ENCODE measurements at places on chromosomes 2 and 18. TPM values are rescaled to one million over a fixed set of nuclear protein-coding genes. Genes with fewer than 3 reads are reported as not detected.

The SMAD7 gene
- 89.0 TPM for total RNA-seq

- H3K27ac ChIP-seq = no peak overlapping the region
- no peaks in the 10 kb centered on the region for H3K27me3 ChIP-seq
- H3K4me3 ChIP-seq = no peak overlapping the region
- peak; percentile 76 for DNase-seq
- H3K36me3 ChIP-seq = no peaks in the 10 kb centered on the region
- H3K4me1 ChIP-seq = no peaks in the 10 kb centered on the region
Observed at GRCh38 chr2:235300368-235301201, 193.3 kb upstream of the AGAP1 start.

The PHLPP1 gene
- total RNA-seq = 8.5 TPM

- no peak overlapping the region for H3K27ac ChIP-seq
- H3K4me3 ChIP-seq = no peak overlapping the region
- H3K36me3 ChIP-seq = peaks cover 4% of the 10 kb centered on the region
Observed at GRCh38 chr18:21650311-21650710, 38.2 kb downstream of the SNRPD1 start.

GRCh38 chr2:120245520-120246332 is 6.9 kb upstream of the RALB start:
- no peaks in the 10 kb centered on the region for H3K27me3 ChIP-seq
- H3K4me1 ChIP-seq = peaks cover 15% of the 10 kb centered on the region
- H3K27ac ChIP-seq = peak overlapping the region; percentile 26
- no peak for DNase-seq

GRCh38 chr2:24969784-24970183 is 2.0 kb downstream of the DNAJC27 start:
- H3K4me1 ChIP-seq = no peaks in the 10 kb centered on the region
- no peaks in the 10 kb centered on the region for H3K27me3 ChIP-seq
- no peak overlapping the region for H3K4me3 ChIP-seq
- DNase-seq = no peak
- no peak overlapping the region for H3K27ac ChIP-seq
- H3K36me3 ChIP-seq = no peaks in the 10 kb centered on the region

The ASPRV1 gene
- total RNA-seq = 1.4 TPM

The UBE2E3 gene
- 44.3 TPM for total RNA-seq

DNA sequence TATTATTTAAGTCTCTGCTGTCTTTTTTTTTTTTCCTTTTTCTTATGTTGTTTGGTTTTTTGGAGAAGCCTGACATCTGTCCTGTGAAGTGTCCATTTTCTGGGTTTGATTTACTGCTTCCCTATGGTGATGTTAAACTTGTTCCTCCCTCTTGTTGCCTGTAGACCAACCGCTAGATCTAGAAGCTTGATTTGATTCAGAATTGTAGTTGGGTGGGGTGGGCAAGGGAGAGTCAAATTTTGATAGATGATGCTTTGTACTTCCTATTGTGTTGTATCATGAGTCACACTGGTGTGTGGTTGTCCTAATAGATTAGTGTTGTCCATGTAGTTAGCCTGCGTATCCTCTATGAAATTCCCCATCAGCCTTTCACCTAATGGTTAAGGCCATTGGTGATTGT is 35.4 kb downstream of the CAB39 start:
- no peaks in the 10 kb centered on the region for H3K36me3 ChIP-seq
- no peaks in the 10 kb centered on the region for H3K27me3 ChIP-seq
- H3K4me3 ChIP-seq = no peak overlapping the region
- H3K4me1 ChIP-seq = no peaks in the 10 kb centered on the region
